Fibroblast of skin of back (primary cell): ENCODE measurements at places on chromosomes 7 and 10.
A peak's percentile ranks its signal among the peaks of the same experiment; 100 is the strongest.

- DNase-seq: no peak
Measured at GRCh38 chr7:16309129-16309528, 112.2 kb downstream of the CRPPA start.

GRCh38 chr10:75048669-75049098 lies 62.8 kb upstream of the SAMD8 start:
- peak; percentile 8 for DNase-seq

GRCh38 chr10:5467207-5467535 lies 32.2 kb downstream of the CALML5 start:
- DNase-seq: no peak

GRCh38 chr7:41891950-41892349 lies 189.1 kb upstream of the INHBA start:
- no peak for DNase-seq

- peak; percentile 99 for DNase-seq
Measured at GRCh38 chr10:122468926-122469781, 7.8 kb downstream of the HTRA1 start.

GRCh38 chr10:132862485-132863420 lies 76.8 kb upstream of the NKX6-2 start:
- DNase-seq: no peak

GRCh38 chr7:30390736-30391636 lies 87.6 kb downstream of the NOD1 start:
- DNase-seq: no peak

- DNase-seq: no peak
Measured at GRCh38 chr7:105635197-105635596, 53.9 kb upstream of the EFCAB10 start.

- peak; percentile 75 for DNase-seq
Measured at GRCh38 chr7:41052201-41052600, 650.7 kb downstream of the INHBA start.

DNA sequence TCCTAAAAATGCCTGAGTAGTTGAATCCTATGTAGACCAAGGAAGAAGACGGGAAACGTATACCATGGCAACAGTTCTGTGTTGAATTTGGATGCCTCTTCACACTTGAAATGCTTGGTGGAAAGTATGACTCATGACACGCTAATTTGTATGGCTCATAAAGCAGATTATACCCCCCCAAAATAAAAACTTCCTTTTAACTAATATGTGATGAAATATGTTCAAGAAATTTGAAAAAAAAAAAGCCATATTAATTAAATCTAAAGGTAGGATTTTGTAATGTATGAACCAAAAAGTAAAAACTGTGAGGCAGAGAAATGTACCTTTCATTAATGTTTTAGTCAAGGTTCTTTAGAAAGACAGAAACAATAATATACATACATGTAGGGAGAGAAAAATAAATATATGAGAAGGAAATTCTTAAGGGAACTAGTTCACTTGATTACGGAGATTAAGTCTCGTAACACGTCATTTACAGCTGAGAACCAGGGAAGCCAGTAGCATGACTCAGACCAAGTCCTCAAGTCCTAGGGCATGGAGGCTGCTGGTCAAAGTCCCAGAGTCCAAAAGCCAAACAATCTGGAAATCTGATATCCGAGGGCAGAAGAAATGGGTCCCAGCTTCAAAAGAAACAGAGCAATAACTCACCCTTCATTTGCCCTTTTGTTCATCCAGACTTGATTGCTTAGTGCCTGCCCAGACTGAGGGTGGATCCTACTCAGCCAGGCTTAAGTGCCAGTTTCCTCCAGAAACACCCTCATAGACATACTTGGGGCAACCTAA lies 485.1 kb downstream of the SEMA3D start:
- DNase-seq: peak; percentile 91

GRCh38 chr10:128247576-128247975 lies 121.4 kb upstream of the MKI67 start:
- no peak for DNase-seq

- DNase-seq: peak; percentile 32
Measured at GRCh38 chr7:95045236-95045923, 138.0 kb downstream of the PPP1R9A start.

DNA sequence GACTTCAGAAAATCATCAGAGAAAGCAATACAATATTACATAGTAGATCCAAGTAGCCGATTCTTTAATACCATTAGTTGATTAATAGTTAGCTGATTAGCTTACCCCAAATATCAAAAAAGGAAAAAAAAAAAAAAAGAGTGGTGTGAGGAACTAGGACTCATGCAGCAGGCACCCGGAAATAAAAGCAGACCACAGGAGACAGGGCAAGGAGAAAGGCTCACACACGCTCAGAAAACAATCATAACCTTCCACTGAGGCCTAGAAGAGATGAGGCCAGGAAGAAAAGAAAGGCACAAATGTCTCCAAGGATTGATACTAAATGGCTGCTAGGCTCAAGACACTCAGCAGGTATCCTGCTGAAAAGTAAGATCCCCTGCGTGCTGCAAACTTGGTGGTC lies 25.9 kb downstream of the TRDMT1 start:
- peak; percentile 67 for DNase-seq

- no peak for DNase-seq
Measured at GRCh38 chr7:157669768-157670351, 333.1 kb downstream of the DNAJB6 start.

DNA sequence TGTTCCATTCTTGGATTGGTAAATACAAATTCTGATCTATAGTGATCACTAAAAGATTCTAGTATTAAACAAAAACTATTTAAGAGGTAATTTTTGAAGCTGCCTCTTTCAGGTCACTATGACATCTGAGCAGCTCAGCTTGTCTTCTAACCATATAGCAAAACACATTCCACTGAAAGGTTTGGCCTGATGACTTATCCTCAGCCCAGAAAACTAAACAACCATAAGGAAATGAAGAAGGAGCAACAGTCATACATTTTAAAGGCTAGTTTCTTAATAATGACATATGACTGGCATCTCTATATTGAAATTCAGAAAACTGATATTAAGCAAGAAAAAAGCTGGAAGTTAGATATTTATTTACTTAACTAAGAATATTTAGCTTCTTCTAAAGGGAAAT lies 24.6 kb downstream of the NT5C2 start:
- peak; percentile 84 for DNase-seq

DNA sequence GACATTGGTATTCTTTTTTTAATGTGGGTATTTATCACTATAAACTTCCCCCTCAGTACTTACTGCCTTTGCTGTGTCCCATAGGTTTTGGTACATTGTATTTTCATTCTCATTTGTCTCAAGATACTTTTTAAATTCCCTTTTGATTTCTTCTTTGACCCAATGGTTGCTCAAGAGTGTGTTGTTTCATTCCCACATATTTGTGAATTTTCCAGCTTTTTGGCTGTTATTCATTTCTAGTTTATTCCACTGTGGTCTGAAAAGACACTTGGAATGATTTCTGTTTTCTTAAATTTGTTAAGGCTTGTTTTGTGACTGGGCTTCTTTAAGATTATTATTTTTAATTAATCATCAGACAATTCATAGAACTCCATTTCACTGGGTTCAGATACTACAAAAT lies 105.0 kb downstream of the EPC1 start:
- DNase-seq: no peak

DNA sequence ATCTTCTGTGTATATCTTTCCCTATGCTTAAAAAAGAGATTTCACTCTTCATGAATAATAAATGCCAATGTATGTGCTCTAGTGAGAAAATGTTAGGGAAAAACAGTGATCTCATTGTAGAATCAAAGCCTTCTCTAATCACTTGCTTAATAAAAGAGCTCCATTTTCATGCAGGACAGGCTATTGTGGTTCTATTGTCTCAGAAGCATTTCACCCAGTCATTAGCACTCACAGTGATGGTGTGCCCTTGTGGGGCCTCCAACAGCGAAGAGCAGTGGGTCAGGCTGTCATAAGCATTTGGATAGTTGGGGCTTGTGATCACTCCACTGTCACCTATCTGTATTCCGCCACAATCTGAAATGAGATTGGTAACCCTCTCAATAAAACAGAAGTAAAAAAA lies 83.9 kb upstream of the RSU1 start:
- no peak for DNase-seq

- DNase-seq: peak; percentile 52
Measured at GRCh38 chr7:90455163-90456030, 14.0 kb upstream of the PTTG1IP2 start.

DNA sequence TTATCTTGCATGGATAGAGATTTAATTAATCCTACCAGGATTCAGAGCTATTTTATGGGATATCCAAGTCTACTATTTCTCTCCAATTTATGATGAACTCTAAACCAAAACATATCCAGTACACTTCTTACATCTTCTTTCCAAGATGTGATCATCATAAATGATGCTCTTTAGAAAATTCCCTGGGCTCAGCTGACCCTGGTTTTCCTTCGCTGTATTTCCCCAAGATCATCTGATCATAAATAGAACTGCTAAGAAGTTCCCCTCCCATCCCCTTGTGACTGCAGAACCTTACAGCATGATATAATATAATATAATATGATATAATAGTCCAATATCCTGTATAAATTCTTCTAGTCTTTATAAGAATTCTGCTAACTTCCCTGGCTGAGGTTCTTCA lies 114.6 kb upstream of the LYZL2 start:
- no peak for DNase-seq

DNA sequence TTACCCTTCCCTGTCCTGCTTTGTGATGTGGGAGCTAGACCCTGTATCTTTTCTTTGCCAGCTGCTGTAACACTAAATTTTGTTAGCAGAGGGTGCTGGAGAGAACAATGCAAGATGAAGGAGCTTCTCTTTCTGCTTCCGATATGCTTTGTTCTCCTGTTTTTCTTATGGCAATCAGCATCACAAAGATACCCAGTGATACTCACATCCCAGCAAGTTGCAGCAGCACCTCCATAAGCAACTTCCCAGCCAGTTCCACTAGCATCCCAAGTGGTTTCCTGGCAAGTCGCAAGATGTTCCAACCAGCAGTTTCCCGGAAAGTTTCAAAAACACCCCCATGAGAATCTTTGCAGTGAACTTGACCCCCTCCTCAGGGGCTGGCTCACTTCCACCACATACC lies 148.6 kb downstream of the IMMP2L start:
- DNase-seq: no peak

- DNase-seq: no peak
Measured at GRCh38 chr10:4043897-4044665, 259.1 kb upstream of the KLF6 start.

DNA sequence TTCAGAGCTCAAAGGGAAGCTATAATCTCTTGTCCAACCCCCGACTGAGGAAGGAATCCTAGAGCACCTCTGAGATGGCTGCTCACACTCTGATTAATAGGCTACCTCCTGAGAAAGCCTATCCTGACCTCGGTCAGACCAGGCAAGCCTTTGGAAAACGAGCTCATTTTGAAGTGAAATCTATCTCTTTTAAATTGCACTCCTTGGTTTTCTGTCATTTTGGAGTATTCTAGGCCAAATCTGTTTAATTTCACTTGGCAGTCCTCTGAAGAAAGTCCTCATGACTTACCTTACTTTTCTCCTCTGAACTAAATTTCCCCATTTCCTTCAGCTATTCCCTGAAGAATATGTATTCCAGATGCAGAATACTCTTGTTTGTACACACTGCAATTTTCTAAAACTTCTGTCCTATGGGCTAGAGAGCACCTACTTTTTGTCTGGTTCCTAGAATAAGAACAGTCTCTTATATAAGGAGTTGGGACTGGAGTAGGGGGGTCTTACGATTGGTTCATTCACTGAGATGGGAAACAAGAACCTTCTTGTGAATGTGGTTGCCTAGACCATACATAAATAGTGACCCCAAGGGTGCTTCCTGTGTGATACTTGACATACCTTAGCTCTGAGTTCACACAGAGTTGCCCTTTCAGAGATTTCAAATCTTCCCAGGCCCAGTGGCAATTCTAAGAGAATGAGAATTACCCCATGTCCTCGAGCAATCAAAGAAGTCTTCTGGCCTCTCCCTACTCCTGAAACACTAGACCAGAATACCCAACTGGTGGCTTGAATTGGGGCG lies 31.9 kb upstream of the HPS1 start:
- DNase-seq: peak; percentile 79

DNA sequence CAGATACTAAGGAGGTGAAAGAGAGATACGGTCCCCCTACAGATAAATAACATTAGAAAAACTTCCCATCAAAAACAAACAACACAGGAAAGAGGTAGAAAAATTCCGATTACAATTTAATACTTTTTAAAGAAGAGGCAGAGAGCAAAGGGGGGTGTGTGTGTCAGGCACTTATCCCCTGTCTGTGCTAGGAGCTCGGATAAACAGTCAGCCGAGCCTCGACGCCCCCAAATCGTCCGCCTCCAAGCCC lies 3.6 kb downstream of the PAX2 start:
- DNase-seq: no peak

DNA sequence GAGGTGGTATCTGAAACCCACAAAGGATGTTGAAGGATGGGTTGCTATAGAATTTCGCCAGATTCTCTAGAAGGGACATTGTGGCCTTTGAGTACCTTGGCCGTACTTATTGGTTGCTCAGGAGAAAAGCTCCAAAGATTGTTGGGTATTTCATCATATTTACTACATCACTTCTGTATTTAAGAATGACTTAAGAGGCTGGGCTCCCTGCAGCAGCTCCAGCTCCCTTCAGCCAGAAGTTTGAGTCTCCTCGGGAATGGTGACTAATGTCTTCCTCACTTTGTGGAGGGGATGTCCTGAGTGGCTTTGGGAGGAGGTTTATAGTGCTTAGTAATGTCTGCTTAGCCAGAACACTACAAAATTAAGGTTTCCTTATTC lies 18.1 kb downstream of the MINDY4 start:
- DNase-seq: peak; percentile 93

DNA sequence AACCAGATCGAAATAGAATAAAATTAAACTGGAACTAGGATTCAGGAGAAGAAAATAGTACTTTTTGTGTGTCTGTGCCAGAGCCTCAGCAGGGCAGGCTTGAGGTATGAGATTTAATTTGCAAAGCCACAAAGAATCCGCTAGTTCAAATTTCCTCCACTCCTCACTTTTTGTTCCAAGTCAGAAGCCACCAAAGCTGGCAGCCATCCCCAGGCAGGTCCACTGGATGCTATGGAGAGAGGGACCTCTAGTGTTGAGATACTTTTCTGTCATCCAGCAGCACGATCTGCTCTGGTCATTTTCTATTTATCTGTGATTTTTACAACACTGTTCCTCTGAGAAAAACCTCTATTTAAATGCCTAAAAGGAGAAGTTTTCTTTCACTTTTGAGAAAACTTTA lies 147.9 kb upstream of the FRMD4A start:
- peak; percentile 86 for DNase-seq

DNA sequence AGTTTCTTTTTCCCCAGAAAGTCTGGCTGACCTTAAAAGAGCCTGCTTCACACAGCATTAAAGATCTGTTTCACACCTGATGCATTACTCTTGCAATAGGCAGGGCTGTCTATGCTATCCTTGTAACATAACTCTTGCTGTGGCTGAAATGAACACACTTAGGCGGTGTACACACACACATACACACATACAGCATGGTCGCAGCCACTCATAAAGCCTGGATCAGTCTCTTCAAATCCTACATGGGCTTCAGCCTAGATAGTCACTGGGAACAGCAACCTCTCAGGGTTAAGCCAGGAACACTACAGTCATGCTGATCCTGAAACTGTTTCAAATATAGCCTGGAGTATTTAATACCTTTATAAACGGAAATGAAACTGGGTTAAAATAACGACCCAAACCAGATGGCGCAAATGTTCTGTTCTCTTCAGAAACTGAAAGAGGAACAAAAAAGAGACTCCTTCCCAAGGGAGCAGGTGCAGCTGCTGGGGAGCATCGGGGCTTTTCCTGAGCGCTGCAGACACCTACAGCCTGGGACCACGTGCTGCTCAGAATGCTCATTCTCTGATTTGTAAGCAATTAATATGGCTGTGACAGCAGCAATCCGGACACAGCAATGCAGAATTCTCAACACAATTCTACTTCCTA lies 61.0 kb upstream of the SFMBT2 start:
- no peak for DNase-seq
